ENCODE measurements at places on chromosomes 4 and X.

DNA sequence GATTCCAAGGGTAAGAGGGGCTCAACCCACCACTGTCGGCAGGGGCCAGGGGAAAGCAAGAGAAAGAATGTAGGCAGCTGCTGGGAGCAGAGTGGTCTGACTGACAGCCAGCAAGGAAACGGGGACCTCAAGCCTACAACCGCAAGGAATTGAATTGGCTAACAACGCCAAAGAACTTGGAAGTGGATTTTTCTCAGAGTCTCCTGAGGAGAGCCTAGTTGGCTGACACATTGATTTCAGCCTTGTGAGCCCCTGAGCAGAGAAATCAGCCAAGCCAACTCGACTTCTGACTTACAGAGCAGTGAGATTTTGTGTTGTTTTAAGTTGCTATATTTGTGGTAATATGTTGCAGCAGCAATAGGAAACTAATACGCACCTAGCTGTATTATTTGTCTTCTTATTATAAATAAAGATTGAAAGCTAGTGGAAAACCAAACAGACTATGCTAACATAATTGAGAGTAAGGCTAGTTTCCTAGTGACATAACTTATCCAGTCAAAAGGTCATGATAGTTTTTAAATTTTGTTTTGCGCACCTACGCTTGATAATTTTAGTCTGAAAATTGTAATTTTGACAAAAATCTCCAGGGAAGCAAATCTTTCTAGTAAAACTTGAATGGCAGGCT, 145.8 kb upstream of the HCCS start:
- no peak for DNase-seq

GRCh38 chr4:43757147-43757546, 691.5 kb downstream of the KCTD8 start:
- DNase-seq = peak; percentile 1

DNA sequence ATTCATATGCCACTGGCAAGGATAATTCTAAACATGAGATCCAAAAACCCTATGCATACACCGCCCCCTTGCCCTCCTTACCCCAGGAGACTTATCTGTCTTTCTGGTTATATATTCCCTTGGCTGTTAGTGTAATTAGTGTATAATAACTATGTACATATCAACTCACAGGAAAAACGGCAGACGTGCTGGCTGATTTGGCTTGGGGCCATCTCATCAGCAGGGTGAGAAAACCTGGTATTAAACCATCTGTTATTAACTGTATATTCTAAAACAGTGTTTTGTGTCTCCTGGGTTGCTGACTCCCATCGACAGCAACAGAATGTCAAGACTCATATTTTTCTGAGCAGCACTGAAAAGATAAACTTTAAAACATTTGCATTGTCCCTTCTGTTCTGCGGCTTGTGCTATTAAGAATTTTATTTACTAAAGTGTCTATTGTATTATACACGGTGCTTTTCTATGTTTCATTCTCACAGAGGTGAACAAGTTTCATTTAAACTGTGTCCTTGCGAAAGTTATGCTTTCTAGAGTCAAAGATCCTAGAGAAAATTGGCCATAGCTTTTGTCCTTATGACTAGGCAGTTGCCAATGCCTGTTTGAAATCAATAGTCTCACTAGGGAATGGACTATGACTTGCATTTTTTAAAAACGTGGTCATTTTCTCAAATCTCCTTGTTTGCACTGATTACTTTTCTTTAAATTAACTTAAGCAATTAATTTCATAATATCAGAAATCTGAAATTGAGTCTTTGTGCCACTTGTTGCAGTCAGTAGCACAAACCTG, 211.5 kb upstream of the MID1 start:
- DNase-seq = no peak

GRCh38 chr4:142909908-142910307, 63.8 kb upstream of the INPP4B start:
- DNase-seq = no peak

GRCh38 chr4:71635139-71635748, 148.6 kb downstream of the GC start:
- no peak for DNase-seq

- no peak for DNase-seq
Measured at GRCh38 chr4:115675719-115676118, 562.3 kb upstream of the NDST4 start.

- DNase-seq = no peak
Measured at GRCh38 chrX:130039847-130040246, 57.4 kb downstream of the BCORL1 start.

DNA sequence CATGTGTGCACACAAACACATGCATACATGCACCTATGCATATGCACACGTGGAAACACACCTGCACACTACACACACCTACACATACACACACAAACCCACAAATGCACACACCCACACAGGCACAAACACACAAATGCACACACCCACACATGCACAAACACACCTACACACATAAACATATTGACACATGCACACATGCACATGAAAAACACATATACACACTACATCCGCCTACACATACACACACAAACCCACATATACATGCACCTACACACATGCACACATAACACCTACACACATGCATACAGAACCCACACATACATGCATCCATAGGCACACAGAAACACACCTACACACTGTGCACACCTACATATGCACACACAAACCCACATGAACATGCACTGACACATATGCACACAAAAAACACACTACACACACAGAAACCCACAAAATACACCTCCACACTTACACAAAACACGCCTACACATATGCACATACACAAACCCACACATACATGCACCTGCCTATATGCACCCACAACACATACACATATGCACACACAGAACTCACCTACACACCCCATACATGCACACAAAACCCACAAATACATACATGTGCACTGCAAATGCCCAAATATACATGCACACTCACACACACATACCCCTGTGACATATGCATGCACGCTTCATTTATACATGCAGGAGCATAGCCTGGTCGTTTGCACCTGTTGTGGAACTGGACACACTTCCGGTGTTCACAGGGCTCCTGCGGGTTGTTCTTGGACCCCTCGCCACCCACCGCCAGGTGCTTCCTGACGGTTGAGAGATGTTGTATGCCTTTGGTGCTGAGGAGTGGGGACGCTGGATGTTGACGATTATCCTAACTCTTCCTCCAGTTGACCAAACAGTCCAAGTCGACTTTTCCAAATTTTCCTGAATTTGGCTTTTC, 22.1 kb downstream of the CD99 start:
- no peak for DNase-seq

GRCh38 chr4:140344101-140344500, 29.3 kb upstream of the SCOC start:
- peak; percentile 21 for DNase-seq

DNA sequence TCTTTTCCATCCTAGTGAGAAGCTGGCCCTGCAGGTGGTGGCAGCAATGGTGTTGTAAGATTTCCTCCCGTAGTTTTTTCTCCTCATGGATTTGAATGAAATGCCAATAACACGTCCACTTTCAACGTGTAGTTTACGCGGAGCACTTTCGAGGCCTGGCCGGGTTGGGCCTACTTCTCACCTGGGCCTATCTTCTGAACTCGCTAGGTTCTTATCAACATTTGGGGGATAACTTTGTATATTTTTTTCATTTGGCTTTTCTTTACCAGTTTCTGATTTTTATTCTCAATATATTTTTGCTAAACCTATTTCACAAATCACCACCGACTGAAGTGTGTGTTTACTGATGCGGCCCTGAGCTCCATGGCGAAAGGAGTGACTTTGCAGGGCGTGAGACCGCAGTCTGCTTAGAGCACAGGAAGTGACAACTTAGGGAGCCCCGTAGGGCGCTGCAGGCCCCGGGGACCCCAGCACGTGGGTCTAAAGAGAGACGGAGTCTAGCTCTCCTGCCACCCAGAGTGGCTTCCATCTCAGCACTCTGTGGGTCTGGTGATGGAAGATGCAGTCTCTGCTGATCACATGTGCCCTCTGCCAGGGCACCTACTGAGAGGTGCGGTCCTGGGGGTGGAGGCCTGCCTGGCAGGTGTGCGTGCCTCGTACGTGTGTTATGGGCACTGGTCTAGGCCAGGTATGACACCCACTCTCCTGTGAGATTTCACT, 29.1 kb downstream of the NELFA start:
- no peak for DNase-seq

DNA sequence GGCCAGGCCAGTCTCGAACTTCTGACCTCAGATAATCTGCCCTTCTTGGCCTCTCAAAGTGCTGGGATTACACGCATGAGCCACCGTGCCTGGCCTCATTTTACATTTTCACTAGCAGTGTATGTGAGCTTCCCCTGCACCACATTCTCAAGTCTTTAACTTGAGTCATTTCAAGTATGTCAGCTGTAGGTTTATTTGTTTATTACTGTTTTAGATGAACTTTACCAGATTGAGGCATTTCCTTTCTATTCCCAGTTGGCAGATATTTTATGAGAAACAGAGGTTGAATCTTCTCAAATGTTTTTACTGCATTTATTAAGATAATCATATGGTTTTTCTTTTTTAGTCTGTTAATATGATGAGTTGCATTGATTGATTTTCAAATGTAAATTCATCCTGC, 114.6 kb upstream of the SH3RF1 start:
- DNase-seq = peak; percentile 66

GRCh38 chrX:13932416-13932815, 97.3 kb downstream of the GEMIN8 start:
- no peak for DNase-seq

DNA sequence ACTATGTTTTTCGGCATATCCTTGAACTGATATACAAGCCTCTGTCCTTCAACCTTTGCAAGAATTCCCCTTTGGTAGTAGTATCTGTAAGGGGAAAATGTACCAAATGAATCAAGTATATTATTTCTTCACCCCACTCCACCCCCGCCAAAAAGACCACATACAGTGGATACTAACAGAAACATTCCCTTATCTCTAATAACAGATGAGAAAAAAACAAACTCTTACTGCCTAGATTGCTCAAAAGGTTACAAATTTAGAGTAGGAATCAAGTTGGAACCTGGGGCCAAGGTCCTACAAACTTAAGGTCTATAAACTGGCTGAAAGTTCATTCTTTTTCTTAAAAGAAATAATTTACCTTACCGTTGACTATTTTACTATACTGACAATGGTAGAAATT, 45.0 kb downstream of the NOCT start:
- DNase-seq = no peak

GRCh38 chrX:47093248-47093647, 15.0 kb downstream of the RGN start:
- DNase-seq = peak; percentile 53

GRCh38 chr4:188016754-188017153, 21.2 kb downstream of the ZFP42 start:
- DNase-seq = no peak

- DNase-seq = peak; percentile 75
Measured at GRCh38 chr4:99723612-99724011, 66.0 kb upstream of the C4orf54 start.

- no peak for DNase-seq
Measured at GRCh38 chr4:7786517-7786916, 153.1 kb downstream of the AFAP1 start.

- DNase-seq = no peak
Measured at GRCh38 chr4:168720396-168720900, 223.6 kb downstream of the PALLD start.

DNA sequence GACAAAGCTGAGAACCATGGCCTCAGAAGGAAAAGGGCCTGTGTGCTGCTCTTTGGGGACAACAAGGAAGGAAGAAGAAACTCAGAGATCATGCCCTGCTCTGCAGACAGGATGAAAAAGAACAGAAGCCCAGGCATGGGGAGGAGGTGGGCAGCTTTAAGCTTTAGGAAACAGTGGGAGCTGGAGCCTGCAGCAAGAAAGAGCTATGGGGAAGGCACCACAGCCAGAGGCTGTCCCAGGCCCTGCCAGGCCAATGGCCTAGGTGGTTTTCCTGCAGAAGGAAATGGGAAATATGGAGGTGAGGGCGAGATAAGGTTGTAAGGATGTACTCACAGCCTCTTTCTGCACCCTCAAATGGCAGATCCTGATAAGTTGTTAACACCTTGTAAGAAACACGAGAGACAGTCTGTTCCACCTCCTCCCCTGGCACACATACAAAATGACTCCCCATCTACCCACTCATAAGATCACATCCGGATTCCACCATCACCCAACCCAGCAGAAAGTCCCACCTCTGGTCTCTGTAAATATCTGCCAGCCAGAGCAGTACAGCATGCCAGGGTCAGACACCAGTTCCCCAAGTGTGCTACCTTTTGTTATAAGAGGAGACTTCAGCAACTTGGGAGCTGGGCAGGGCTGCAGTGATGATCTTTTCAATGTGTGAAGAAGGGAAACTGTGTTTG, 105.2 kb downstream of the RTL5 start:
- DNase-seq = no peak

DNA sequence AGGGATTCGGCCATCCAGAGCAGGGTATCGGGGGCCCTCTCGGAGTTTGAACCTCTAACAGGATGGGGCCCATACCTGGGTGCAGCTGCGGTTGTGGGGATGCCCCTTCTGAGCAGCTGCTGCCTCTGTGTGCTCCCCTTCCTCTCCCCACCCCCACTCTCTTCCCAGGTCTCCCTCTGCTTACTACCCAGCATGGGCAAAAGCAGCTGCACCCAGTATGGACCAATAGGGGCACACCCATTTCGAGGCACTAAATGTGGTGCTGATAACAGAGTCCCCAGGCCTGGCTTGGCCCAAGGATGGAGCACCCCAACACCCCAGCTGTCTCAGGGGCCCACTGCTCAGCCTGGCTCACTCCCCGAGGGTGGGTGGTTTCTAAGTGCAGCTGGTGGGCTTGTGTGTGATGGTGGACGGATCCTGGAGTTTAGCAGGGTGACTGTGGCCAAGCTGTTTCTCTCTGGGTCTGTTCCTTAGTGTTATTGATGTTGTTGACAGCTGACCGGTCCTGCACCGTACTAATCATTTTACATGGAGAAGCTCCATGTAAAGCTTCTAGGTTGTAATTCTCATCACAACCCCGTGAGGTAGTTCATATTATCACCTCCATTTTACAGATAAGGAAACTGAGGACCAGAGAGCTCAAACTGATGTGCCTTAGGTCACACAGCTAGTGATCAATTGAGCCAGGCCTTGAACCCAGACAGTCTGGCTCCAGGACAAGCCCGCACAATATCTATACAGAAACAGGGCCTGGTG, 13.1 kb upstream of the KIAA0232 start:
- DNase-seq = no peak

- DNase-seq = no peak
Measured at GRCh38 chr4:84579403-84579776, 3.5 kb upstream of the CDS1 start.

GRCh38 chr4:26474551-26474950, 15.7 kb downstream of the CCKAR start:
- no peak for DNase-seq

DNA sequence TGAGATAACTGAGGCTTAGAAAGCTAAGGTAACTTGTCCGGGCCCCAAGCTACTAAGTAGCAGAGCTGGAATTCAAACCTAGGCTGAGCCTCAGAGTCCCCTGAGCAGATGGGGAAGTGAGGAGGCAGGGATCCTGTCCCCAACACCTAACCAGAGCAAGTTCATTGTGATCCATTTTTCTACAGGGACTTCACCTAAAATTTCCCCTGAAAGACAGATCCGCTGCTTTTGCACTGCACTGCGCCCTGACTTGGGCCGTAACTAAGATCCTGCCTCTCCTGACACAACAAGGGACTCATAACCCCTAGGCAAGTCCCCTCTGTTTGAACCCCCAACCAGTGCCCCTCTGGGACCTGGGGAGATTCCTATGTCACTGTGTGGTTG, 25.6 kb upstream of the MTM1 start:
- DNase-seq = no peak

Data from iris pigment epithelial cell (primary cell).